ENCODE measurements at places on chromosomes 16 and 17. TPM values are rescaled to one million over a fixed set of nuclear protein-coding genes. Genes with fewer than 3 reads are reported as not detected.
A peak's percentile ranks its signal among the peaks of the same experiment; 100 is the strongest.

Gene FOXN1
- total RNA-seq: not detected

Gene NXN
- total RNA-seq: 2.8 TPM

DNA sequence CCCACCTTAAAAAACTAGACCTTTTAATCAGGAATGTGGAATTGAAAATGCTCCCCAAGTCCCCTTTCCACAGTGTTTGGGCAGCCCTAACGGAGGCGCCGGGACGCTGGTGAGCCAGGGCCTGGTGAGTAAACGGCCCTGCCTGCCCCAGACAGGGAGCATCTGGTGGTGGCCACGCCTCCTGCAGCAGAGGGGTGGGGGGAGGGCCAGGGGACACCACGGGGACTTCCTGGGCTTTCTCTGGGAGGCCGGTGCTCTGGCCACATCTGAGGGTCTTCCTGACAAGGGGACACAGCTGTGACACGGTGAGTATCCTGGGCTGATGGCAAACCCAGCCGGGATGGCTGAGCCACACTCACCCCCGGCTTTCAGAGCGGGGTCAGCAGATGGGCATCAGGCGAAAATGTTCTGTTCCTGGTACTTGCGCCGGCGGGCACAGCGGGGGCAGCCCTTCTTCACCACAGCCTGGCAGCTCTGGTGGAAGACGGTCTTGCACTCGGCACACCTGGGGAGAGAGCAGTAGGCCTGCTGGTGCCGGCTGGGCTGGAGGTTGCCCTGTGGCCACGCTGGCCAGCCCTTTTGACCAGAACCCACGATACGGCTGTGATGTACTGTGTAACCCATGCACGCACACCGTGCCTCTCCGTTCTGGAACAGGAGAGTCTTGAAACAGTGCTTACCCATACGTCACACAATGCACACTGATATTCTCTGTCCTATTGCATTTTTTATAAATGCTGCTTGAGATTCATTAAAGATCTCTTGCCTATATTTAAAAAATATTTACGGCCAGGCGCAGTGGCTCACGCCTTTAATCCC, 5.0 kb upstream of the ARHGAP27 start:
- DNase-seq: no peak

DNA sequence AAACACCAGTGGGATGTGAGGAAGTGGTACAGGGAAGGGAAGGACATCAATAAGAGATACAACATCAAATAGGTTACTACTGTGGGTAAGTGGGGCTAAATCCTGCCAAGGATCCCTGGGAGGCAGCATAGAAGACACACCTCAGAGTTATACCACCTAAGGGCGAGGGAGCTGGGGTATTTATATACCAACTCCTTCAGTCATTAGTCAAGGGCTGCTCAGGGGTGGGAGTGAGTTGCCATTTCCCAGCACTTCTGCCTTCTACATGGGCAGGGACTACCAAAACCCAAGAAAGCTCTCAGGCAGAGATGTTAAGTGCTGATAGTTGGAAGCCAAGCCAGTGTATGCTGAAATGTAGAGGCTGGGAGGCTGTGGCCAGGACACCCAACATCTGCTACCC, 57.5 kb upstream of the MARCHF10 start:
- no peak for DNase-seq

Gene MYH11
- 33.8 TPM for total RNA-seq

Gene KRT39
- total RNA-seq: not detected

- no peak for DNase-seq
These were observed 8.6 kb downstream of the C16orf90 start for GRCh38 chr16:3486506-3487215.

Gene HOXB5
- total RNA-seq: not detected

DNA sequence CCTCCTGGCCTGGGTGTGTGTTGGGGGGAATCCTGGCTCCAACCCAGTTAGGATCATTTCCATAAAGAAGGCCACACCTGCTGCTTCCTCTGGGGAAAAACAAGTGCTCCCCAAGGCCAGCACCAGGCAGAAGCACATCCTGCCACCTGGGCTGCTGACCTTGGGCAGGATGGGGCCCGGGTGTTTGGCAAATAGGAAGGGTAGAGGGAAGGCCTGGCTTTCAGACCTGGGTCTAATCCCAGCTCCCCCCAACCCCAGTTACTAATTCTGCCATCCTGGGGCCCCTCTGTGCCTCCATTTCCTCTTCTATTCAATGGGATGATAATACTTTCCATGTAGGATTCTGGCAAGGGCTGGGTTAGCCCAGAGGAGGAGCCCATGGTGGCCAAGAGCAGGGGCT, 3.0 kb upstream of the NLRC5 start:
- DNase-seq: peak; percentile 77

GRCh38 chr17:81491181-81491581, 21.4 kb downstream of the ACTG1 start:
- no peak for DNase-seq

- DNase-seq: peak; percentile 38
These were observed 24.0 kb downstream of the PRKCB start for GRCh38 chr16:23859713-23860269.

- DNase-seq: no peak
These were observed 245 bp upstream of the RNF227 start for GRCh38 chr17:7916385-7916682.

GRCh38 chr17:32927724-32928585, at the start of gene TMEM98:
TMEM98 (plus strand) TSS chr17:32928153; CDS start chr17:32931529, 3,376 bp downstream.
- DNase-seq: no peak

GRCh38 chr16:89827383-89828198, 684 bp upstream of the SPIRE2 start:
- DNase-seq: no peak

GRCh38 chr17:39603304-39604016, 4.3 kb downstream of the NEUROD2 start:
- DNase-seq: no peak

Gene LRRC46
- 2.0 TPM for total RNA-seq

Gene TLCD2
- total RNA-seq: not detected

- DNase-seq: no peak
These were observed 1.9 kb upstream of the MMP28 start for GRCh38 chr17:35797370-35797769.

Gene TP53TG3F
- not detected for total RNA-seq

Gene BAIAP2
- total RNA-seq: 2.3 TPM

Gene MYH2
- not detected for total RNA-seq

GRCh38 chr17:45940826-45941225, 46.5 kb downstream of the MAPT start:
- DNase-seq: no peak

- no peak for DNase-seq
These were observed 1.8 kb upstream of the ZNRF1 start for GRCh38 chr16:74997042-74997491.

DNA sequence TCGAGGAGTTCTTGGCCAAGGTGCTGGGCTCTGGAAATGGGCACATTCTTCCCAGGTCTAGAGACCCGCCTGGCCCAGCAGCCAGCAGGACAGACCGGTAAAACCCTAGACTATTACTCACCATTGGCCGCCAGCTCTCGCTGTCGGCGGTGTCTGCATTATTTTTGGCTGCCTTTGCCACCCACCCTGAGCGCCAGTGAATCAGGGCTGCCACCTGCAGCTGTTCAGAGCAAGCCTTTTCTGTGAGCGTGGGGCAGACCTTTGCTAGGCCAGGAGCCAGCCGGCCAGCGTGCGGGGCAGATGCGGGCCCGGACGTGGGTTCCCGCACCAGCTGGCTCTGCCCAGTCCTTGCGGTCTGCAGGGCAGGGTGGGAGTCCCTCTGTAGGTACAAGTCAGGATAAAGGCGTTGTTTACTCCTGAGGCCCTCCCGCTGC, 15.8 kb upstream of the CLEC18A start:
- DNase-seq: no peak

- DNase-seq: no peak
These were observed 73.1 kb downstream of the CEP95 start for GRCh38 chr17:64579917-64580316.

GRCh38 chr16:85524630-85525419, 88.3 kb upstream of the GSE1 start:
- DNase-seq: peak; percentile 48

Gene KRTAP9-4
- total RNA-seq: not detected

All from OCI-LY7 (cell line).